ENCODE measurements at places on chromosomes 12 and 14. TPM values are rescaled to one million over a fixed set of nuclear protein-coding genes. Genes with fewer than 3 reads are reported as not detected.

GRCh38 chr12:12439636-12440035, 82.8 kb downstream of the BORCS5 start:
- no peak for DNase-seq

- no peak for DNase-seq
Observed at GRCh38 chr12:109464642-109465351, 12.3 kb downstream of the KCTD10 start.

DNA sequence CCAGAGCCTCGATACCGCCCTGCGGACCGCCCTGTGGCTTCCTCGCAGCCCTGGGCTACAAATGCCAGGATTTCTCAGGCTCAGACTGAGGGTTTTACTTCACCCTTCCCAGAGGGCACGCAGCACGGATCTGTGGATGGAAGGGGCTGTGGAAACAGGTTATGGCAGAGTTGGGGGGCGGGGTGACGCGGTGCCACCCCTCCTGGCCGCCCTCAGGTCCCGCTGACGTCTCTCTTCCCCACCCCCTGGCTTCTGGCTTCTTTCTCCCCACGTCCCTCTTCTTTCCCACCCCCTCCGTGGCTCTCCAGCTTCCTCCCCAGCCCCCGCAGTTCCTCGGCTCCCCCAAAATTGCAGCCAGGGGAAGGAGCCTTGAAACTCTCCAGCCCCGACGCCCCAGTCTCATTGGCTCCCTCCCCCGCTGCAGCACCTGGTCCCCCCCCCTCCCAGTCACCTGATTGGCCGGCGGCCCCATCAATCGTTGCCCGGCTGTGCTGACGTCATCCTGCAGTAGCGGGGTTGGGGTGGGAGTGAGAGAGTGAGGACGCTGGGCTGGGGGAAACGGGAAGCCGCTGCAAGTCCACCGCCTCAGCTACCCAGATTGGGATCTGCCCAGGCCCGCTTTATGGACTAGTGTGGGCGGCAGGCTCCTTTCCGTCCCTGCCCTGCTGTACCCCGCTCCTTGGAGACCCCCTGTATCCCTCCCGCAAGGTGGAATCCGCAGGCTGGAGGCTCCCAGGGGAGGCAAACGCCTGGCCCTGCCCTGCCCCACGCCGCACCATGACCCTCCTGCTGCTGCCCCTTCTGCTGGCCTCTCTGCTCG, at the start of gene CLSTN3:
Gene CLSTN3, plus strand, starts transcription at position 500 of the 820 bp plus-strand sequence. Its CDS starts 278 bp downstream, at position 778.
- DNase-seq, result peak; percentile 80

GRCh38 chr14:104866451-104867370, 1.6 kb downstream of the CEP170B start:
- peak; percentile 42 for DNase-seq

- DNase-seq, result peak; percentile 70
Observed at GRCh38 chr12:104668274-104668718, 211.5 kb downstream of the CHST11 start.

DNA sequence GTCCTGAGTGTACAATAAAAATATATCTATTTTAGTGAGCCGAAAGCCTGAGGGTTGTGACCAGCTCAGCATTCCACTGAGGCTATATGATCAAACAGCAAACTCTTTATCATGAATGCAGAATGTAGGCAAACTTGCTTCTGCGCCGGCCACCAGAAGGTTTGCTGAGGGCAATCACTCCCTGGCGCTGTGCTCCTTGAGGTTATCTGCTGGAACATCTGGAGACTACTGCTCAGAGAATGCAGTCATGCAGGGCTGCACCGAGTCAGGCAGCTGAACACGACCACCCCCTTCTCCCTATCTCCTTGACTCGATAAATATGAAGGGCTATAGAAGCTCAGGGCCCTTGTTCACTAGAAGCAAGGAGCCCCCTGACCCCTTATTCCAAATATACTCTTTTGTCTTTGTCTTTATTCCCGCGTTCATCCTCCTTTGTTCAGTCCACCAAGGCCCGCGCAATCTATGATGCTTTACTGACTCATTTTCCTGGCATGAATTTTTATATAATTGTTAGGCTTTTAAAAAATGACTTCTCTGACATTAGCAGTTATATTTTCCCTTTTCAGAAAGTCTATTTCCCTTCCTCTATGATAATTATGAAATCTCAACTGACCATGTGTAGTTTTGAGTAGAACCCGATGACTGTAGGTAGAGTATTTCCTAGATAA, 1089.3 kb downstream of the SLC16A7 start:
- DNase-seq, result no peak

DNA sequence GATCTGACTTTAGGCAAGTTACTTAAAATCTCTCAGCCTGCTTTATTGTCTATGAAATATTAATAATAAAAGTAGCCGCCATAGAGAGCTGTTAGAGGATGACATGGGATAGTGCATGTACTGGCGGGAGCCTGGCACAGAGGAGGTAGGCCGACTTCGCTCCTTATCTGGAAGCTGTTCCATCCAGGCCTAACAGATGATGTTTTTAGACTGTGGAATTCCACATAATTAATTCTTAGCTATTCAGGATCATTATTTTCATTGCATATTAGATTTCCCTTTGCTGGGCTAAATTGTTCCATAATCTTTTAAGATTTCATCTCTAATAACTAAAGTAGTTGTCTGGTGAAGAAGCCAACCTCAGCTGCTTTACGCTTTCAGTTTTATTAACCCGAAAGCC, 30.8 kb downstream of the CNTN1 start:
- DNase-seq, result no peak

DNA sequence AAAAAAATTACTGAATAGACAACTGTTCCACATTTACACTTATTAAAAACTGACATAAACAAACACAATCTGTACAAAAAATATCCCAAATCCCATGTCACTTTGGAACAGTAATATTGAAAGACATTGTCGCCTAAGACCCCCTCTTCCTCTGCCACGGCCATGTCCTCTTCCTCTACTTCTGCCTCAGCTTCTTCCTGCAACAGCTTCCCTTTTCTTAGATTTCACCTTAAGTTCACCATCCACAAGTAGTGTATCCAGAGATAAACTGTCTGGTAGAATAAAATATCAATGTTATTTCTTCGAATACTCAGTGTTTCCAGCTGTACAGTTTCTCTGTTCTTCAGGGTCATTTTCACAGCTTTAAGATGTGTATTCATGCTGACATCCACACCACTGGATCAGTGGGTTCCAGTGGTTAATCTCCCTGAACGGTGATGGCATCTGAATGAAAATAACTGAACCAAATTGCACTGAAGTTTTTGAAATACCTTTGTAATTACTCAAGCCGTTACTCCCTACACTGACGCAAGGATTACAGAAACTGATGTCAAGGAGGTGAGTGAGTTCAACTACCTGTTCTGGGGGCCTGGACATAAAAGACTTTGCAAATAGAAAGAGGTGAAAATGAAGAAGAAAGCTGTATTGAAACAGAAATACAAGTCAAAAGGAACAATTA, 208.5 kb downstream of the C12orf50 start:
- DNase-seq, result no peak

DNA sequence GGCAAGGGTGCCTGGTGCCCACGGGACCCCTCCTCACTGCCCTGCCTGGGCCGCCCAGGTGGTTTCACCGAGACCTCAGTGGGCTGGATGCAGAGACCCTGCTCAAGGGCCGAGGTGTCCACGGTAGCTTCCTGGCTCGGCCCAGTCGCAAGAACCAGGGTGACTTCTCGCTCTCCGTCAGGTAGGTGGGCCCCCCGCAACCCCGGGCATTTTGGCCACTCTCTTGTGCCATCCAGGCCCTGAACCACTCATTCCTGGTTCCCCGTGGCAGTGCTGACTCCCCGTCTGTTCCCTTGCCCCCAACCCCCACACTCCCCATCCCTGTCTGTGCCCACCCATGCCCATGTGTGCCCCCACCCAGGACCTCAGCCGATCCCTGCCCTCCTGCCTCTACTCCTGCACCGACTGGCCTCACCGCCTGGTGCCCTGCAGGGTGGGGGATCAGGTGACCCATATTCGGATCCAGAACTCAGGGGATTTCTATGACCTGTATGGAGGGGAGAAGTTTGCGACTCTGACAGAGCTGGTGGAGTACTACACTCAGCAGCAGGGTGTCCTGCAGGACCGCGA, 480 bp downstream of the PTPN6 start:
- DNase-seq, result no peak

DNA sequence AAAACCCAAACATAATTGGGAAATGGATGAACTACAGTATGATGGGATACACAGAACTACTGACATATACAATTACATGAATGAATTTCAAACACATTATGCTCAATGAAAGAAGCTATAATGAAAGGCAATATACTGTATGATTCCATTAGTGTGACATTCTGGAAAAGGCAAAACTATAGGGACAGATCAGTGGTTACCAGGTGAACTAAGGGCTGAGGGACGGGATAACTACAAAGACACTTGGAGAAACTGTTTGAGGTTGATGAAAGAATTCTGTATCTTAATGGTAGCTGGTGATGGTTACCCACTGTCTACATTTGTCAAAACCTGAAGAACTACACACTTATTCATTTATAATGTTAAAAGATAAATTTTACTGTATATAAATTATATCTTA, 7.7 kb downstream of the ZFC3H1 start:
- no peak for DNase-seq

- DNase-seq, result no peak
Observed at GRCh38 chr14:79573486-79573885, 637.8 kb downstream of the DIO2 start.

The SLC6A13 gene
- 5.0 TPM for total RNA-seq

The MAP3K9 gene
- 9.4 TPM for total RNA-seq

The SLC10A1 gene
- total RNA-seq, result not detected

The APOF gene
- not detected for total RNA-seq

The CCNB1IP1 gene
- total RNA-seq, result 36.9 TPM

The CLEC7A gene
- 79.5 TPM for total RNA-seq
